ENCODE measurements at places on chromosomes 12 and 14. TPM values are rescaled to one million over a fixed set of nuclear protein-coding genes. Genes with fewer than 3 reads are reported as not detected.

The SLCO1B3 gene
- total RNA-seq, result 102 TPM

The CAPRIN2 gene
- 9.0 TPM for total RNA-seq

The OR2AP1 gene
- not detected for total RNA-seq

The COCH gene
- 0.60 TPM for total RNA-seq

The CLEC6A gene
- total RNA-seq, result not detected

The TCHP gene
- 7.4 TPM for total RNA-seq
